Kasumi-1 (cell line): ENCODE measurements at places on chromosomes 6 and 20.
A peak's percentile ranks its signal among the peaks of the same experiment; 100 is the strongest.

DNA sequence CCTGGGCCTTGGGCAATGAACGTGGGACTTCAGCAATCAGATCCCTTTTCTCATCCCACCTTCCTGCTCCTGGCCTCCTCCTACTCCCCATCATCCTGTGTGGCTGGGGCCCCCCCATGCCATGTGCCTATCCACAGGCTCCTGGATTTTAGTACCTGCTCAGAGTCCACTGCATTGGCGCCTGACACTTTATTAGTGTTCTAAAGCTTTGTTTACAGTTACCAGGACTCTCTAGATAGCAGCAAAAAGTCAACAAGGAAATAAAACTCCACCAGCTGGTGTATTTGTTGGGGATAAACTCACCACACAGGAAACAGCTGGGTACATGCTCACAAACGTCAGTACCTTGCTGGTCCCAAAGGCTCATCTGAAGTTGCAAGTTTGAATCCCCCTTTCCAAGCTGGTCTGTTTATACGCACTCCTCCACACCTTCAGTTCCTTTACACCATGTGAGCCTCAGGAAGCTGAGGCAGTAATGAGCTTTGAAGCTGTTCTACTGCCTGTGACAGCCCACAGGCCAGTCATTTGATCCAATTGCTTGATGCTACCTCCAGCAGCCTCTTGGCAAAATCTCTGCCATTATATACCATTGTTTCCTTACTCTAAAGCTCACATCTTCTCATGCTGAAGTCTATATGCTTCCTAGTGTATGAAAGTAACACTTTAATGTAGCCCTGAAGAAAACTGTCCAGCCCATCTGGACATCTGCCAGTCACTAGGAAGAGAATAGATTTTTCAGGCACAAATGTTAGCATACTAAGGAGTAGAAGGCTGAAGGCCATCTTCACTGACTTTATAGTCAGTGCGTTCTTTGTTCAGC lies 76.6 kb downstream of the ANKEF1 start:
- no peak for DNase-seq

- no peak for DNase-seq
These were observed 92.7 kb upstream of the TCF21 start for GRCh38 chr6:133796235-133796634.

GRCh38 chr6:165308926-165309731 lies at the start of gene C6orf118:
TSS of gene C6orf118 (minus strand) at chr6:165309605. CDS start at chr6:165309586, 19 bp downstream.
- DNase-seq = peak; percentile 71

DNA sequence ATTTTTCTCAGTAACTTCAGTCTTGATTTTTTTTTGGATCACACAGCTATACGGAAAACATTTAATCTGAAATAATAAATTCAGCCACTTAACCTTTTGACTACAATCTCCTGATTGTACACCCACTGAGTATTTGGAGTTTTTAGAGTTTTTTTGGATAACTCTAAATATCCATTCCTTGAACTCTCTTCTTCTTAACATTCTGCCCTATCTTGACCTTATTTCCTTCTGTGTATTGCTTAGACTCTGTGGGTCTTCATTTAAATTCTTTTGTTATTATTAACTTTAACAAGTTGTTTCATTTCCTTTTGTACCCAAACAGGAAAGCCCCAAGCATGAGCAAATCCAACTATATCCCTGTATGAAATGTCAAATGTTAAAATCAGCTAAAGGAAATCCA lies 170.2 kb upstream of the PTCHD4 start:
- DNase-seq = no peak

DNA sequence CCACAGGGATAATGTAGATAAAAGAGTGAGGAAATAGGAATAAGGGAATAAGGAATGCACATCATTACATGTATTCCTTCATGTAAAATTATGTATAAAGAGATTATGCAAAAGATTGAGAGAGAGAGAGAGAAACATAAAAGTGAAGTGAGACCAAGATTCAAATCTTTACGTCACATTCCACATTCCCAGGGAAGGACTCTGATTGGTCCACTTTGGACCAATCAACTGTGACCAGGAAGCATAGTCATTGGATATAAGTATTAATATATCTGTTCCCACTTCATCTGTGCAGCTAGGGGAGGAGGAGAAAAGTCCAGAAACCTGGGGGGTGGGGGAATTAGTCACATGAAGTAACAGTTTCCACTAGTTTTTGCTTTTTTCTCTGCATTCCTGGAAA lies 66.4 kb downstream of the SLC2A10 start:
- no peak for DNase-seq

GRCh38 chr6:131225959-131226358 lies 90.7 kb downstream of the AKAP7 start:
- no peak for DNase-seq

DNA sequence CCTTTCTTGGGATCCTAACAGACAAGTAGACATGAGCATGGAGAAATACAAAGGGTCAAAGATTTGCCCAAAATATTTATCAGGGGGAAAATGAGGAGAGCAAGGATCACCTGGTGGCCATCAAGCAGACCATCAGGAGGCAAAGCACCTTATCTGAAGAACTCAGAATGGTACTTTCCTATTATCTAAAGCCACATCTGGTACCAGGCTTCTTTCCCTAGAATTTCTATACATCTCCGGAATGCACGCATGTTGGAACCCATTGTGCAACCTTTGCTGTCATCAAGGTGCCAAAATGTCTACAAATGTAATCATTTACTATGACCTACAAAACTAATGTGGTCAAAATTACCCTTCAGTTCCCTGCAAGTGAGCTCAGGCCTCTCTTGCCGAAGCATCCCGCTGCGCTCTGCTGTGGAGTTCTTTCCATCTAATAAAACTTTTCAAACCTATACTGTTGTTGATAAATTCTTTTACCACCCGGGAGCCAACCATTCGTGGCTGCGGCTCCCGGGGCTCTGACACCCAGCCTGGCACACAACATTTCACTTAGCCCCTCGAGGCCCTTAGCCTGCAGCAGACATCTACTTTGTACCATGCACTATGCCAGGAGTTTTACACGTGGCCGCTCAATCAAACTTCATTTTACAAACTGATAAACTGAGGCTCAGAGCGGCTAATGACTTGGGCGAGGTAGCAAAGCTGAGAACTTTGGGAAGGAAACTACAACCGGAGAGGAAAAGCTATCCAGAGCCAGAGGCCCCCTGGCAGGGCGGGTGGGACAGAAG lies 3.8 kb upstream of the CPXM1 start:
- no peak for DNase-seq
